B cell (primary cell): ENCODE measurements at places on chromosomes 3 and 15.

- H3K4me1 ChIP-seq, result peaks cover 6% of the 10 kb centered on the region
- peaks cover 44% of the 10 kb centered on the region for H3K36me3 ChIP-seq
- DNase-seq, result no peak
- no peaks in the 10 kb centered on the region for H3K27me3 ChIP-seq
- H3K4me3 ChIP-seq, result no peak overlapping the region
- H3K27ac ChIP-seq, result no peak overlapping the region
These were observed 40.6 kb downstream of the ATP13A3 start for GRCh38 chr3:194446172-194446571.

GRCh38 chr3:156711113-156711512 lies 36.7 kb downstream of the TIPARP start:
- peaks cover 12% of the 10 kb centered on the region for H3K36me3 ChIP-seq
- H3K27ac ChIP-seq, result no peak overlapping the region
- no peak overlapping the region for H3K4me3 ChIP-seq
- DNase-seq, result no peak

DNA sequence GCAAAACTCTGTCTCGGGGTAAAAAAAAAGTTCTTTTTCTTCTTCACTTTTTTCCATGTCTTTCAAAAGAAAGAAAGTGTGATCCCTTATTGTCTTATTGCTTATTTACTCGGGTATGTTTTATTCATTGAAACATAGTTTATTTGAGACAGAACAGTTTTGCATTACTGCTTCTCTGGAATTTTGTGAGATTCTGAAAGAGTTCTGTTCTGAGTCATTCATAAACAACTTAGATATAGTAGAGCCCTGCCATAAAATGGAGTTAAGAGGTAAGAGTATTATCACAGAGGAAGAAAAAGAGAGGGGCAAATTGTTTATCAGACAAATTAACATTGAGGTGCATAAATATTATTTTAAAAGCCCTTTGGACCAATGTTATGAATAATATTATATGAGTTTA lies 522.2 kb downstream of the ROBO2 start:
- no peak overlapping the region for H3K4me3 ChIP-seq
- H3K27me3 ChIP-seq, result no peaks in the 10 kb centered on the region
- no peak overlapping the region for H3K27ac ChIP-seq
- no peaks in the 10 kb centered on the region for H3K36me3 ChIP-seq
- no peak for DNase-seq
- H3K4me1 ChIP-seq, result no peaks in the 10 kb centered on the region

GRCh38 chr3:127718916-127719290 lies 46.2 kb downstream of the ABTB1 start:
- H3K4me1 ChIP-seq, result no peaks in the 10 kb centered on the region
- no peak overlapping the region for H3K27ac ChIP-seq
- no peaks in the 10 kb centered on the region for H3K36me3 ChIP-seq
- no peaks in the 10 kb centered on the region for H3K27me3 ChIP-seq
- DNase-seq, result no peak

- DNase-seq, result peak; percentile 62
- H3K4me1 ChIP-seq, result peaks cover 11% of the 10 kb centered on the region
- H3K4me3 ChIP-seq, result no peak overlapping the region
- peaks cover 11% of the 10 kb centered on the region for H3K27me3 ChIP-seq
- H3K27ac ChIP-seq, result no peak overlapping the region
These were observed 175.1 kb downstream of the SHQ1 start for GRCh38 chr3:72673011-72673771.

DNA sequence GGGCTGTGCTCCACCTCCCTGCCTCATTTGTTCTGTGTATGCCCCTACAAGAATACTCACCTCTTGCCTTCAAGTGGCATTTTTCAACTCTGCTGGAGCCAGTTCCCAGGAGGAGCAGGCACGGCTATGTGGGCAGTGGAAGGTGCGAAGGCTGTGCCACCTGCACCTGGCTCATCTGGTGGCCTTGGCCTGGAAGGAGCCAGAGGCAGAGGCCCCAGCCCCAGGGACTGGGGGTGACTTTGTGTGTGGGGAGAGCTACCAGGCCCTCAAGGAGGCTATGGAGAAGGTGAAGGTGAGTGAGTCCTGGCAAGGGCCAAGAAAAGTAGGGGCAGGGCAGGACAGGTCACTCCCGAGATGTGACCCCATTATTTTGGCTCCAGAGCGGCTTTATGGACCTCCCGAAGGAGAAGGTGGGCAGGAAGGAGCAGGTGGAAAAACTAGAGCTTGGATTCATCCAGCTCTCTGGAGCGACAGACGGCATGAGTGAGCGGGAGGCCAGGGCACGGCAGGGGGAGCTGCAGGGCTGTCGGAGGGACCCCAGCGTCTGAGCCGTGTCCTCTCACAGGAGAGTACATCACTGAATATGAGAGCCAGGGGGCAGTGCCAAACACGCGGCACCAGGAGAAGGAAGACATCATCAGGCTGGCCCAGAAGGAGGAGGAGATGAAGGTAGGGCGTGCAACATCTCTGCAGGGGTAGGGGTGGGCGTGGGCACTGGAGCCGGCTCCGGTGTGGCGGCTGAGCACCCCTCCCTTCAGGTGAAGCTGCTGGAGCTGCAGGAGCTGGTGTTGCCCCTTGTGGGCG lies 57.3 kb upstream of the UBE2Q2 start:
- no peaks in the 10 kb centered on the region for H3K36me3 ChIP-seq
- no peak overlapping the region for H3K4me3 ChIP-seq
- no peak overlapping the region for H3K27ac ChIP-seq

- no peak overlapping the region for H3K27ac ChIP-seq
- H3K4me1 ChIP-seq, result no peaks in the 10 kb centered on the region
- DNase-seq, result no peak
- H3K4me3 ChIP-seq, result no peak overlapping the region
- H3K36me3 ChIP-seq, result no peaks in the 10 kb centered on the region
These were observed 49.4 kb upstream of the ACVR2B start for GRCh38 chr3:38404286-38404685.

DNA sequence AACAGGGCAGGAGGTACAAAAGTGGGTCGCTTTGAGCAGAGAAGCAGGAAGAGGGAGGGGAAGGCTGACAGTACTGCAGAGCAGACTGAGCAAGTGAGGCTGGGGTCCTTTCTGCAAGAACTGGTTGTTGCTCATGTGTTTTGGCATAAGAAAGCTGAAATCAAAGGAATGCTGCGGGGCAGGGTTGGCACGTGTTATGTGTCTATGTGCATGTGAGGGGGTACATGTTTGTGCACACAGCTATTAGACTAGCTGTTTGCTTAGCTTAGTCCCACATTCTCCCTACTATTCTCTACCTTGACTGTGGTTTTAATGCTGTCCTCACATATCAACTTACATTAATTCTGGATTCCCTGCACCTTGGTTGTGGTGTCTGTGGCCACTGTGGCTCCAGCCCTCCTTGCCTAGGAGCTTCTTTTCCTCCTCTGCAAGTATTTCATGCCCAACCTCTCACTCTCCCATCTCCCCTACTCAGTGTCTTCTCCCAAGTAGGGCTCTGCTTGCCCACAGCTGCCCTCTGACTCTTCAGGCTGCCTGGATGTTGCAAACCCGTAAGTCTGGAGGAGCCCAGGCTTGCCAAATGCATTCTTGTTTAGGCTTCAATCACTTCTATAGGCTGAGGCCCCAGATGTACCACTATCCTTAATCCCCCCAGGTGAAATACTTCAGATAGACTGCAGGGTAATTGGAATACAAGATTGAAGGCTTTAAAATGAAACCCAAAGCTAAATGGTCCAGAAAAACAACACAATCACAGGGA lies 4.8 kb downstream of the TAGLN3 start:
- no peaks in the 10 kb centered on the region for H3K36me3 ChIP-seq
- no peak for DNase-seq
- H3K27ac ChIP-seq, result no peak overlapping the region
- no peak overlapping the region for H3K4me3 ChIP-seq

DNA sequence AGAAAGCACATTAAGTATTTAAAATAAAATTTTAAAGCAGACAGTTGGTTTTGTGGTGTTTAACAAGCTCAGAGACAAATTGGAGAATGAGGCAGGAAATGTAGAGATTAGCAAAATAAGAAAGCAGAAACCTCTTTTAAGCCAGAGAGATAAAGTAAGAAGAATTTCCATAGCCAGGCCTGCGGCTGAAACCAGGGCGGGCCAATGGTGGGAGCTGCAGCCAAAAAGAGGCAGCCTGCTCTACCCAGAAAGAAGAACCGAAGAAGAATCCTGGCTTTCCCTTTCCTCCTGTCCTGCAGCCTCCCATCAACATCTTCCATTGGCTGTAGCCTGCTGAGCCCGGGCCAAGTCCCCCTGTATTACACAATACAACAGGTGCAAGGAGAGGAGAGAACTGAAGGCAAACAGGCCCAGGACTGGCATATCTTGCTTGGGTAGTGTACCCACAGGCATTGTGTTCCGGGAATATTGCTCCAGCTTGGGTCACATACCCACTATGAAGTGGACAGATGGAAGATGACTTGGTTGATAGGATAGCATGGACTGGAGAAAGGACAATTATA lies 11.5 kb upstream of the TFG start:
- H3K4me3 ChIP-seq, result no peak overlapping the region
- no peaks in the 10 kb centered on the region for H3K36me3 ChIP-seq
- no peak for DNase-seq

DNA sequence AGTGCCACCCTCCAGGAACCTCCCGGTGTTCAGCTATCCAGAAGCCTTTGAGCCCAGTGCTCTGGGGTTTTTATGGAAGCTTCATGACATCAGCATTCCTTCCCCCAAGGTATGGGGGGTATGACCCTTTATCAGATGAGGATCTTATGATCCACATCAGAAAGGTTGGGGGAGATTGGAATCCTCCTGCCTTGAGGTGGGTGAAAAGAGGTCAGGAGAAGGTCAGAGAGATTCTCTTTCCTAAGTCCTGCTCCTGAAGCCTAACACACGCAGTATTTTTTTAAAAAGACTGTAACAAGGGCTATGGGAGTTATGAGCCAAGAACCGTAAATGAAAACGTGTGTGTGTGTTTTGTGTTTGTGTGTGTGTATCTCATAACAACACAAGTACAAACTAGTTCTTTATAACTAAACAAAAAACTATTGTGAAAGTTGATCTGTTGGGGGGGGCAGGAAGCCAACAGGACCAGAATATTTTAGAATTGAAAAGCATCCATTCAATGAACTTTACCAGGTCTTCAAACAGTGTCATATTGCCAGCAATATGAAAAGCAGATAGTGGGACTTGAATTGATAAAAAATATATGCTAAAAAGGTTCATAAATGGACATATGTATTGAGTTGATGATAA lies 13.2 kb downstream of the MKRN3 start:
- no peaks in the 10 kb centered on the region for H3K4me1 ChIP-seq
- no peak overlapping the region for H3K27ac ChIP-seq
- H3K36me3 ChIP-seq, result no peaks in the 10 kb centered on the region
- no peaks in the 10 kb centered on the region for H3K27me3 ChIP-seq

GRCh38 chr15:42121021-42121420 lies 26.7 kb upstream of the PLA2G4D start:
- no peak overlapping the region for H3K4me3 ChIP-seq
- H3K27me3 ChIP-seq, result no peaks in the 10 kb centered on the region
- H3K36me3 ChIP-seq, result no peaks in the 10 kb centered on the region
- no peaks in the 10 kb centered on the region for H3K4me1 ChIP-seq
- DNase-seq, result no peak
- no peak overlapping the region for H3K27ac ChIP-seq

GRCh38 chr3:134991003-134991402 lies 195.9 kb downstream of the EPHB1 start:
- no peaks in the 10 kb centered on the region for H3K36me3 ChIP-seq
- H3K27me3 ChIP-seq, result no peaks in the 10 kb centered on the region
- no peak overlapping the region for H3K4me3 ChIP-seq

- H3K4me1 ChIP-seq, result no peaks in the 10 kb centered on the region
- no peak overlapping the region for H3K4me3 ChIP-seq
- no peaks in the 10 kb centered on the region for H3K36me3 ChIP-seq
These were observed 48.3 kb downstream of the CLDN11 start for GRCh38 chr3:170467007-170467406.

- no peak for DNase-seq
- H3K27me3 ChIP-seq, result no peaks in the 10 kb centered on the region
- no peak overlapping the region for H3K4me3 ChIP-seq
- H3K4me1 ChIP-seq, result no peaks in the 10 kb centered on the region
These were observed 51.4 kb downstream of the FLNB start for GRCh38 chr3:58059349-58060321.

DNA sequence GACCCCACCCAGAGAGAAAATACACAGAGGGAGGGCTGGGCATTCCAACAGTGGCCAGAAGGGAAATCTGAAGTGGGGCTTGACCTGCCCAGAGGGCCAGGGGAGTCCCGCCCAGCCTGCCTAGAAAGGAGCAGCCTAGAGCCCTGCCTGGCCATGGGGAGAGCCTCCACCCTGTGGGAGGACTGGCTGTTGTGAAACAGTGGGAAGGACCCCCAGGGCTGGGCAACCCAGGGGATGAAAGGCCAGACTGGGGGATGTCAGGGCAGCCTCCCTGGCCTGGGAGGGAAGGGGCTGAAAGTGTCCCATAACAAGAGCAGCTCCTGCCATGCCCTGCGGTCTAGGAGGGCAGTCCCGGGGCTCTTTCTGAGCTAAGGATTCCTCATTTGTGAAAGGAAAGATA lies 69.0 kb downstream of the SLC12A8 start:
- no peak overlapping the region for H3K4me3 ChIP-seq
- no peak for DNase-seq
- no peak overlapping the region for H3K27ac ChIP-seq

GRCh38 chr3:16584880-16585279 lies 20.3 kb downstream of the DAZL start:
- DNase-seq, result no peak
- H3K4me3 ChIP-seq, result no peak overlapping the region
- no peak overlapping the region for H3K27ac ChIP-seq
- H3K27me3 ChIP-seq, result no peaks in the 10 kb centered on the region

DNA sequence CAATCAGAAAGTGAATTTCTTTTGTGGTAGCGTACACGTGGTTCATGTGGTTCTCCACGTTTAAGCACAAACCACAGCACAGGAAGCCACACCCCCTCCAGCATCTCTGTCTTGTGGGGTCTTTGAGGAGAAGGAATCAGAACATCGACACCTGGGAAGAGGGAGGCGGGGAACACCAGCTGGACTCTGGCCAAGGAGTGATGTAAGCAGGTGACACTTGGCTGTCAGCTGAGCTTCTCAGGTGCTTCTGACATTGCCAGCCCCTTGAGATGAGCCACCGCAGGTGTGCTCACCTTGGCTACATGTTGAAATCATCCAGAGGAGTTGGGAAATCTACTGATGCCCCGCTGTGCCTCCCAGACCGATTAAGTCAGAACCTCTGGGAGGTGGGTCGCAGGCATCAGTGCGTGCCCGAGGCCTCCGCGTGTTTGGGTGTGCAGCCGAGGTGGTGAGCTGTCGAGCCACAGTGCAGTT lies 85.0 kb downstream of the FAM81A start:
- no peak overlapping the region for H3K4me3 ChIP-seq
- no peaks in the 10 kb centered on the region for H3K36me3 ChIP-seq
- peak; percentile 75 for DNase-seq
- H3K27me3 ChIP-seq, result no peaks in the 10 kb centered on the region
- peaks cover 64% of the 10 kb centered on the region for H3K4me1 ChIP-seq
- peak overlapping the region; percentile 72 for H3K27ac ChIP-seq

GRCh38 chr3:134309987-134310700 lies 59.5 kb upstream of the RYK start:
- H3K27ac ChIP-seq, result no peak overlapping the region
- H3K4me1 ChIP-seq, result peaks cover 6% of the 10 kb centered on the region
- DNase-seq, result no peak
- no peaks in the 10 kb centered on the region for H3K36me3 ChIP-seq
- H3K4me3 ChIP-seq, result no peak overlapping the region

- no peak overlapping the region for H3K27ac ChIP-seq
- peaks cover 2% of the 10 kb centered on the region for H3K27me3 ChIP-seq
- H3K4me3 ChIP-seq, result peak overlapping the region; percentile 88
- peaks cover 14% of the 10 kb centered on the region for H3K4me1 ChIP-seq
- DNase-seq, result no peak
- H3K36me3 ChIP-seq, result no peaks in the 10 kb centered on the region
These were observed 366 bp downstream of the TM6SF1 start for GRCh38 chr15:83107841-83108181.

GRCh38 chr3:118527514-118528044 lies 507.1 kb downstream of the IGSF11 start:
- H3K4me3 ChIP-seq, result no peak overlapping the region
- DNase-seq, result no peak
- H3K4me1 ChIP-seq, result no peaks in the 10 kb centered on the region
- H3K36me3 ChIP-seq, result no peaks in the 10 kb centered on the region
- H3K27ac ChIP-seq, result no peak overlapping the region
